ENCODE measurements at places on chromosomes 2 and 18.

GRCh38 chr2:186181625-186182024 lies 304.4 kb upstream of the ZC3H15 start:
- no peaks in the 10 kb centered on the region for H3K4me1 ChIP-seq
- no peak overlapping the region for H3K4me3 ChIP-seq
- no peaks in the 10 kb centered on the region for H3K36me3 ChIP-seq
- H3K27me3 ChIP-seq: no peaks in the 10 kb centered on the region
- no peak for DNase-seq

DNA sequence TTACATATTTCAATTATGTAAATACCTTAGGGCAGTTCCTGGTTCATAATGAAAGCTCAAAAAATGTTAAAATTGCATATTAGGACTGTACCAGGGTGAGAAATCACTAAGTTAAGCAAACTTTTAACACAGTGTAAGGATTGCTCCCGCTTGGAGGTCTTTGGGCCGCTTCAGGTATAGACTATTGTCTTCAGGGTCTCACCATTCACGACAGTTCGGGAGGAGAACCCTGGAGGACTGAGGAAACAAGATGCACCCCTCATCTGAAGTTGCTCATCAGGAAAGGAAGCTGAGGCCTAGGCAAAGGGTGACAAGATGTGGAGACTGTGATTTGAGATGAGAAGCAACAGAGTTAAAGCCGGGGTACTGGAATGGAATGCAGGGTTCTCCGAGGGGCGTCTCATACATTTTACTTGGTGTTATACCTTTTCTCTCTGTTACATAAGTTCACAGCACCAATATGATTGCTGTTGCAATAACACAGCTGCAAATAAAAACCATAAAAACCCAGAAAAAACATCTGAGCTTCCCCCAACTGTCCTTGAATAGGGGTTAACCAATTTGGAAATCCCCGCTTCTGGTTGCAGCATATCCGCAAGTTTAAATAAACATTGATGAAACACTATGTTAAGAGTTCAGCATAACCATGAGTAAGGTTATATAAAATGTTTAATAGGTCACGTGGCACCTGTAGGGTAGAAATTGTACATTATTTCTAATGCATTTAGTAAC lies 40.1 kb downstream of the FBXO48 start:
- peak; percentile 28 for DNase-seq
- no peak overlapping the region for H3K27ac ChIP-seq
- H3K4me1 ChIP-seq: no peaks in the 10 kb centered on the region
- H3K36me3 ChIP-seq: no peaks in the 10 kb centered on the region

GRCh38 chr2:98909317-98910211 lies 26.5 kb downstream of the CRACDL start:
- peaks cover 38% of the 10 kb centered on the region for H3K4me1 ChIP-seq
- H3K4me3 ChIP-seq: peak overlapping the region; percentile 34
- no peaks in the 10 kb centered on the region for H3K36me3 ChIP-seq
- peak; percentile 70 for DNase-seq
- H3K27me3 ChIP-seq: peaks cover 6% of the 10 kb centered on the region
- H3K27ac ChIP-seq: peak overlapping the region; percentile 55

DNA sequence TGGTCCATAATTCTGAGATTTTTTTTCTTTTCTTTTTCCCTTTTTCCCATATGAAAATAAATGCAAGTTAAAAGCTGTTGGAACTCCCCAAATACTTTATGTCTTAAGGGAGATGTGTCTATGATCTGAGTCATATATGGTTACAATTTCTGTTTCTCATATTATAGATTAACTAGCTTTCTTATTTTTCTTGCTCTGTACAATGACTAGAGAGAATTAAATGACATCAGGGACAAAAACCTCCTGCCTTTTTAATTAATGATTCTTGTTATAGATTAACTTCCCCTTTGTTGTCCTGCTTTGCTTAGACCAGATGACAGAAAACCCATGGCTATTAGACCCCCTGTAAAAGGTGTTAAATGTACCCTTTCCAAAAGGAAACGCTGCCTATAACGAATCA lies 643.9 kb upstream of the NXPH2 start:
- no peak for DNase-seq
- H3K36me3 ChIP-seq: no peaks in the 10 kb centered on the region
- no peak overlapping the region for H3K27ac ChIP-seq

GRCh38 chr18:71252351-71252865 lies 963.6 kb downstream of the SOCS6 start:
- H3K4me1 ChIP-seq: no peaks in the 10 kb centered on the region
- H3K4me3 ChIP-seq: no peak overlapping the region
- no peak for DNase-seq

- no peak overlapping the region for H3K4me3 ChIP-seq
- no peak for DNase-seq
- H3K4me1 ChIP-seq: no peaks in the 10 kb centered on the region
- H3K27me3 ChIP-seq: no peaks in the 10 kb centered on the region
- H3K36me3 ChIP-seq: no peaks in the 10 kb centered on the region
Measured at GRCh38 chr2:64478502-64479230, 24.7 kb downstream of the LGALSL start.

DNA sequence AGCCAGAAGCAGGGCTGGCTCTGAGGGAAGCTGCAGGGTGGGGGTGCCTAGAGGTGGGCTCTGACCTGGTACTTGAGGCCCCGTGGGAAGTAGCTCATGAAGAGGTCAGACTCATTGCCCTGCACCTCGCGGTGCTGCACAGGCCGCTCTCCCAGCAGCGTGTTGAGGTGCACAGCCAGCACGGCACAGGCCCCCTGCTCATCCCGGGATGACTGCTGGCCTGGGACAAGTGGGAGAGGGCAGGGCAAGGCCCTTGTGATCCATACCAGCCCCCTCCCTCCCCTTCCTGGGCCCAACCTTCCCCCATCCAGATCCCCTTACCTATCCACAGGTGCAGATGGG lies 8.7 kb downstream of the CAPG start:
- H3K4me1 ChIP-seq: peaks cover 9% of the 10 kb centered on the region
- no peak for DNase-seq
- H3K4me3 ChIP-seq: no peak overlapping the region
- H3K36me3 ChIP-seq: peaks cover 47% of the 10 kb centered on the region

DNA sequence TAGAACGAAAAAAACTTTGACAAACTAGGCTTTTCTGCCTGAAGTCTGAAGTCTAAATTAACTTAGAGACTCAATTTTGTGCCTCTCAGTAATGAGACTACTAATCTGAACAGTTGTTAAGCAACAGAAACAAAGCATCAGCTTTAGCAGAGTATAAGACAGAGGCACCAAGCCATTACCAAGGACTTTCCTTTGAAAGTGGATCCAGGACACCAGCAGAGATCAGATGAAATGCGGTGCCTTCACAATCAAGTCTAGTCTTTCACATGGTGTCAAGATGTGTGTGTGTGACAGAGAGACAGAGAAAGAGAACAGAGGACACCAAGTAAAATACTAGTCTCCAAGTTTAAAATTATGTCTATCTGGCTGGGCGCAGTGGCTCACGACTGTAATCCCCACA lies 1502.9 kb downstream of the LRP1B start:
- no peak overlapping the region for H3K4me3 ChIP-seq
- H3K4me1 ChIP-seq: no peaks in the 10 kb centered on the region
- no peaks in the 10 kb centered on the region for H3K36me3 ChIP-seq
- DNase-seq: no peak
- no peak overlapping the region for H3K27ac ChIP-seq

DNA sequence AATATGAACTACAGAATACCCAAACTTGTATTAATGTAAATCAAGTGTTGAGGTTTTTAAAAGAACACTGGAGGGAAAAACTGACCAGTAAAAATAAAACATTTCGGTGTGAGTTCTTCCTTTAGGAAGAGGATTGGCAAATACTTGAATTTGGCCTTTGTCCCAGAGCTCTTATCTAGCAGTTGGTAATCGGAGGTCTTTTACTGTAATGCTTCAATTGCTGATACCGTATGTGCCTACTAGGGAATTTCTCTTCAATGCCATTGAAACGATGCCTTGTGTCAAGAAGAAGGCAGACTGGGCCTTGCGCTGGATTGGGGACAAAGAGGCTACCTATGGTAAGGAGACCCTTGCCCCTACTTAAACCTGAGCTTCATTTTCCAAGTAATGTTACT lies 4.1 kb downstream of the RRM2 start:
- H3K4me1 ChIP-seq: peaks cover 19% of the 10 kb centered on the region
- H3K4me3 ChIP-seq: no peak overlapping the region
- peaks cover 17% of the 10 kb centered on the region for H3K36me3 ChIP-seq

DNA sequence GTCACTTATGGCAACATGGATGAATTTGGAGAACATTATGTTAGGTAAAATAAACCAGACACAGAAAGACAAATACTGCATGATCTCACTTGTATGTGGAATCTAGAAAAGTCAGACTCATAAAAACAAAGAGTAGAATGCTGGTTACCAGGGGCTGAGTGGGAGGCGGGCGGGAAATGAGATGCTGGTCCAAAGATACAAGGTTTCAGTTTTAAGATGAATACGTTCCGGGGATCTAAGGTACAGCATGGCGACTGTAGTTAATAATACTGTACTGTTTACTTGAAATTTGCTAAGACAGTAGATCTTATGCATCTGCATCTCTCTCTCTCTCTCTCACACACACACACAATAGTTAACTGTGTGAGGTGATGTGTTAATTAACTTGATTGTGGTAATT lies 14.2 kb downstream of the FAM110C start:
- DNase-seq: no peak
- no peaks in the 10 kb centered on the region for H3K27me3 ChIP-seq
- H3K27ac ChIP-seq: no peak overlapping the region
- no peaks in the 10 kb centered on the region for H3K36me3 ChIP-seq
- no peak overlapping the region for H3K4me3 ChIP-seq
- no peaks in the 10 kb centered on the region for H3K4me1 ChIP-seq

DNA sequence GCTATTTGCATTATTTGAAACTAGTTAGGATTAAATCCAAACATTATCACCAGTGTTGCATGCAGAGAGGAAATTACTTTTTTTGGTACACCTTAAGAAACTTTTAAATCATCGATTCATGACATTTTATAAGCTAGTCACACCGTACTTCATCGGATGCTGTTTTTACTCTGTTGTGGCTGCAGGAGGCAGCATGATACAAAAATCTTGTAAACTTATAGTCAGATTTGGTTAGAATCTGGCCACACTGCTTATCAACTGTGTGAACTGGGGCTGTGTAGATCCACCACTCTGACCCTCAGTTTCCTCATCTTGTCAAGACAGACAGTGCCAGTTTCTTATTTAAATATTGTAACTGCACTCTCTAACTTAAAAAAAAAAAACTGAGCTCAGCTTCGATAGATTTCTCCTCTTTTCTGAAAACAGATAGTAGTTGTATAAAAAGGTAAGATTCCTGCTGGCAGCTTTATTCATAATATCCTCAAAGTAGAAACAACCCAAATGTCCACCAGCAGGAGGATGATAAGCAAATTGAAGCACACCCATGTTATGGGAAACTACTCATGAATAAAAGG lies 77.8 kb downstream of the RAPGEF4 start:
- peaks cover 3% of the 10 kb centered on the region for H3K27me3 ChIP-seq
- H3K4me3 ChIP-seq: no peak overlapping the region
- H3K27ac ChIP-seq: no peak overlapping the region

DNA sequence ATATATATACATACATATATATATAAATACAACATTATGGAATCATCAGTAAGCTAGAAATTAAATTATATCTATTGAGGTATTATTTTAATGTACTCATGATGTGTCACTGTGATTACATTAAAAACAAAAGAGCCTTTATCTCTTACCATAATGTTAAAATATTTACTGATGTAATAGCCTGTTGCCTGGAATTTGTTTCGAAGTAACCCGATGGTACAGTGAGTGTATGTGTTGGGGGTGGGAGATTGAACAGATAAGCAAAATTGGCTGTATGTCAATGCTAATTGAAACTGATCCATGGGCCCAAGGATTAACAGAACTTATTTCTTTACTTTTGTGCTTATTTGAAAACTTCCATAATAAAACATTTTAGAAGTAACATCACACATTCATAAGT lies 1473.2 kb downstream of the LRP1B start:
- H3K36me3 ChIP-seq: no peaks in the 10 kb centered on the region
- no peak overlapping the region for H3K27ac ChIP-seq
- H3K4me3 ChIP-seq: no peak overlapping the region
- DNase-seq: no peak

DNA sequence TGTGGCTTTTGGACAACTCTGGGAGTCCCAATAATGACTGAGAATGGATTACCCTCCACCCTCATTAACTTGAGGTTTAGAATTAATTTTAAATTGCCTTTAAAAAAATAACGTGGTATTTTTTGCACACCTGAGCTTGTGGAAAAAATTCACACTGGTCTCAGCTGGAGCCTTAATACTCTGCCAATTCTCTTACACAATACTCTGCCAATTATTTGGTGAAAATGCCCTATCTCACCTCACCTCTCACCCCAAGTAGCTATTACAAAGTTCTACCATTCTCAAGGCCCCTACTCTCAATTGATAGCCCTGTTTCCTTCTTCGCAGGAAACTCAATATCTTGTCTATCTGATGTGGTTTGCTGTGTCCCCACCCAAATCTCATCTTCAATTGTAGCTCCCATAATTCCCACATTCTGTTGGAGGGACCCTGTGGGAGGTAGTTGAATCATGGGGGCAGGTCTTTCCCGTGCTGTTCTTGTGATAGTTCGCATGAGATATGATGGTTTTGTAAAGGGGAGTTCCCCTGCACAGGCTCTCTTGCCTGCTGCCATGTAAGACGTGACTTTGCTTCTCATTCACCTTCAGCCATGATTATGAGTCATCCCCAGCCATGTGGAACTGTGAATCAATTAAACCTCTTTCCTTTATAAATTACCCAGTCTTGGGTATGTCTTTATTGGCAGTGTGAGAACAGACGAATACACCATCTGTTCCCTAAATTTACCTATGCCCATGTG lies 27.4 kb upstream of the C2orf69 start:
- H3K27me3 ChIP-seq: no peaks in the 10 kb centered on the region
- H3K4me3 ChIP-seq: no peak overlapping the region
- H3K27ac ChIP-seq: no peak overlapping the region
- H3K4me1 ChIP-seq: no peaks in the 10 kb centered on the region

- H3K4me3 ChIP-seq: no peak overlapping the region
- H3K4me1 ChIP-seq: peaks cover 2% of the 10 kb centered on the region
- H3K27me3 ChIP-seq: no peaks in the 10 kb centered on the region
- DNase-seq: no peak
- no peak overlapping the region for H3K27ac ChIP-seq
- no peaks in the 10 kb centered on the region for H3K36me3 ChIP-seq
Measured at GRCh38 chr2:27929916-27930486, 39.5 kb downstream of the BABAM2 start.

- H3K36me3 ChIP-seq: no peaks in the 10 kb centered on the region
- peak; percentile 32 for DNase-seq
- H3K27me3 ChIP-seq: peaks cover 9% of the 10 kb centered on the region
- no peak overlapping the region for H3K27ac ChIP-seq
Measured at GRCh38 chr18:47756364-47757016, 174.0 kb downstream of the SMAD2 start.
